ENCODE measurements at places on chromosomes 7 and 10.

GRCh38 chr7:55086413-55087201 lies 67.8 kb downstream of the EGFR start:
- peak; percentile 81 for DNase-seq

- no peak for DNase-seq
Measured at GRCh38 chr7:85716353-85716752, 529.5 kb upstream of the SEMA3D start.

- DNase-seq, result peak; percentile 18
Measured at GRCh38 chr10:120607710-120608703, 151.0 kb downstream of the PLPP4 start.

- DNase-seq, result no peak
Measured at GRCh38 chr10:68235111-68235510, 3.2 kb upstream of the ATOH7 start.
